Kidney (tissue), 22 donors: ENCODE measurements at places on chromosomes 11 and 22. TPM values are rescaled to one million over a fixed set of nuclear protein-coding genes. Genes with fewer than 3 reads are reported as not detected.

The BEST1 gene
- 0.62 TPM for polyA plus RNA-seq

The OR6A2 gene
- polyA plus RNA-seq: not detected

GRCh38 chr22:46971099-46971763, 208.8 kb downstream of the TBC1D22A start:
- no peak overlapping the region for H3K4me3 ChIP-seq
- peaks cover 2% of the 10 kb centered on the region for H3K4me1 ChIP-seq
- H3K27me3 ChIP-seq: no peaks in the 10 kb centered on the region

DNA sequence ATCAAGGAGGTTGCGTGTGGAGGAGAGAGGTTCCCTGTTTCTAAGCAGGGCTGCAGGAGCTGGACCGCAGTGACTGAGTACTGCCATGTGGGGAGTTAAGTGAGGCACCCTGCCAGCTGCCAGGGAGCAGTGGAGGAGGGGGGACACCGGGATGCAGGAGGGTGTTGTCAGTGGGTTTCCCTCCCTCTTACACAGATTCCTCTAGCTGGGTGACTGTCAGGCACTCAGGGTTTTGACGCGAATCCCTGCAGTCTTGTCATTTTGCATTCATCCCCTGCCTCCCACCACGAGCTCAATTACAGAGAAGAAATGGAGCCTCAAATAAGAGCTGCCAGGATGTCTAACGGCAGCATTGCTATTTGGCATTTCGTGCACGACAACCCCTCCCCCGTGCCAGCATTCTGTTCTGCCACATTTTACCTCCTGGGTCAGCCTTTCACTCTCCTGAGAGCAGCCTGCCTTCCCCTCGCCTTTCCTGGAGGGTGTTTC, 119.8 kb upstream of the SORL1-AS1 start:
- H3K4me3 ChIP-seq: no peak overlapping the region
- H3K36me3 ChIP-seq: no peaks in the 10 kb centered on the region
- H3K27ac ChIP-seq: no peak overlapping the region
- H3K27me3 ChIP-seq: no peaks in the 10 kb centered on the region
- no peak for DNase-seq
- peaks cover 5% of the 10 kb centered on the region for H3K4me1 ChIP-seq

DNA sequence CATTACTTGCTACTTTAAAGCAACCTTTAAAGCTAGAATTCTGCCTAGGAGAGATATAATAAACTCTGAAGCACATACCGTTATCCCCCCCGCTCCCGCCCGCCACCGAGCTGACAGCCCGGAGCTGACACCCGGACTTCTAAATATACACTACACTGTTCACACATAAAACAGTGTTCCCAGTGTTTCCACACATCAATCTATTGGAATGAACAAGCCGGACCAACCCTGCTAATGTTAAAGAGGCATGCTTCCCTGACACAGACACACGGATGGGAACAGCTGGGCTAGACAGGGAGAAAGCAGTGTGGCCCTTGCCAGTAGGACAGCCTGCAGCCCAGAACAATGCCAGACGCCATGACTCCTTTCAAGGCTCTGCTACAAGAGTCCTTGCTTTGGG, 108.4 kb upstream of the CSNK2A3 start:
- no peaks in the 10 kb centered on the region for H3K36me3 ChIP-seq
- H3K27me3 ChIP-seq: no peaks in the 10 kb centered on the region
- H3K27ac ChIP-seq: no peak overlapping the region
- H3K4me3 ChIP-seq: no peak overlapping the region
- peaks cover 27% of the 10 kb centered on the region for H3K4me1 ChIP-seq

- H3K36me3 ChIP-seq: peaks cover 39% of the 10 kb centered on the region
- no peak overlapping the region for H3K27ac ChIP-seq
- peaks cover 22% of the 10 kb centered on the region for H3K4me1 ChIP-seq
- peak; percentile 56 for DNase-seq
- H3K27me3 ChIP-seq: no peaks in the 10 kb centered on the region
Measured at GRCh38 chr11:118641397-118642019, 34.1 kb downstream of the PHLDB1 start.
